ENCODE measurements at places on chromosomes 11 and 22. TPM values are rescaled to one million over a fixed set of nuclear protein-coding genes. Genes with fewer than 3 reads are reported as not detected.

DNA sequence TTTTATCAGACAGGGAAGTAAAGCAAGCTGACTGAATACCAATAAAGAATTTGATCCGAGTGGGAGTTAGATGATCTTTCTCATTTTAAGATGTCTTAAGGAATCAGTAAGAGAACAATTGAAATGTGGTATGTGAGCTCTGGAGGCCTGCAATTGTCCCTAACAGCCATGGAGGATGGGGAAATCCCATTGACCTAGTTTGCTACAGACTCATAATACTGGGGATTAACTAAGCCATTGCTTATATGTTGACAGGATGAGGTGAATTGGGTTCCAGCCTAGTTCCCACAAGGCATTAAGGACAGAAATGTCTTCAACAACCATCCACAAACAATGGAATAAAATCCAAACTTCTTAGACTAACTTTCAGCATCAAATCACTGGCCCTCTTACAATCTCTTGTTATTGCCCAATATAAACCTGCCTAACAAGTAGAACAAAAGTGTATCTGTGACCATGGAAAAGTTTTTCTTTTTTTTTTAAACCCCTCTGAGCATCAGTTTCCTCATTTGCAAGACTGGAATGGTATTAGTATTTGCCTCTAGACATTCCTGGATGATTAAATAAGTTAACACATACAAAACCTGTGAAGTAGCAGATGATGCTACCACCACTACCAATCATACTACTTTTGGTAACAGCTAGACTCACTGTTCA lies 773.2 kb downstream of the DLG2 start:
- no peaks in the 10 kb centered on the region for H3K27me3 ChIP-seq
- no peak overlapping the region for H3K27ac ChIP-seq
- no peaks in the 10 kb centered on the region for H3K4me1 ChIP-seq
- H3K4me3 ChIP-seq = no peak overlapping the region
- DNase-seq = no peak

The DRD4 gene
- 0.13 TPM for total RNA-seq

DNA sequence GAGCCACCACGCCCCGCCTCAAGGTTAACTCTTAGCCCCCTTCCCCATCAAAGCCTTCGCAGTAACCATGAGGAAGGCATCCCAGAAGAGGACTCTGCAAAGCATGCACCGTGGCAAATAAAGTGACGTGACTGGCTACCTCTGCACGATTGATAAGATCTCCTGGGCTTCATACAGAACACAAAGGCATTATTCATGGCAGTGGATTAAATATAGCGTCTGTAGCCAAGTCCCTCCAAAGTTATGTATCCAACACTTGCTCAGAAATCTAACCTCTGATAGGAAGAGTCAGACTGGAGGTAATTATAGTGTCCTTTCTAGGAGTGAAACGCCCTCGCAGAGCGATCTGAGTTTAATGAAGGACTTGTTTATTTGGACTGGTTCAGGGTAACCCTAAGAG lies 22.4 kb downstream of the CPT1A start:
- no peak for DNase-seq
- no peaks in the 10 kb centered on the region for H3K4me1 ChIP-seq
- no peak overlapping the region for H3K4me3 ChIP-seq
- no peaks in the 10 kb centered on the region for H3K27me3 ChIP-seq
- H3K27ac ChIP-seq = no peak overlapping the region

DNA sequence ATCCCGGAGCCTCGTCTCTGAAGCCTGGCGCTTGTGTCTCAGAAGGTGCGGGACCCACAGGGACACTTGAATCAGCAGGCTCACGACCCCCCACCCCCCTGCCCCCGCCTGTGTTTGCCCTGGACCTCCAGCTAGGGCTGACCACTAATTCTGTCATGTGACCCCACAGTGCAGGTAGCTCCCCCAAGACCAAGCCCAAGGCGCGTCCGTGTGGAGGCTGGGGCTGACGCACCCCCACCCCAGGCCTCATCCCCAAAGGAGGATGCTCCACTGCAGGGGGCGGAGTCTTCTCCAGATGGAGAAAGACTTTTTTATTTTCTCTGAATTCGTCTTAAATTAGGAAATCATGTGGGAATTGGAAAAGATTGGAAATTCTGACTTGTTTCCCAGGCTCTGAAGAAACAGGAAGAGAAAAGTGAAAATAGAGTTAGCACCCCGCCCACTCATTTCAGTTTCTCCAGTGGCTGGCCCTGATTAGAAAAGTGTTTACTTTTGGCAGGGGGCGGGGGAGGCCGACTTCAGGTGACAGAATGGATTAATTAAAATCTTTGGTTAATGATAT lies 1.0 kb upstream of the RELA start:
- H3K4me1 ChIP-seq = peaks cover 10% of the 10 kb centered on the region
- DNase-seq = no peak
- H3K36me3 ChIP-seq = peaks cover 17% of the 10 kb centered on the region
- H3K27ac ChIP-seq = peak overlapping the region; percentile 86
- no peaks in the 10 kb centered on the region for H3K27me3 ChIP-seq
- H3K4me3 ChIP-seq = peak overlapping the region; percentile 71

DNA sequence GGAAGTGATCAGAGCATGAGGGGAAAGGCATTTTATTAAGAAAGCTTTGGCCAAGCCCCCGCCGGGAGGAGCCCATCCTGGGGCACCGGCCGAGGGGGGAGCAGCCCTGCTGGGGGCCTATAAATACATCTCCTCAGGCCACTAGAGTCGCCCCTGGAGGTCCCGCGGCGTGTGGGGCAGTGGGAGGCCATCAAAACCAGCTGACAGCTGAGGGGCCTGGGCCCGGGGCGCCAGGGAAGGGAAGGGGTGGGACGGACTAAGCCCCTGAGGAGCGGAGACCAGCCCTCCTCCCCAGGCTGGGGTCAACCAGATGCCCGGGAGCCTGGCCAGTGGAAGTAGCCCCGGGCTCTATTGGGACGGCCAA lies 13.1 kb downstream of the SCARF2 start:
- H3K4me3 ChIP-seq = peak overlapping the region; percentile 49
- no peak overlapping the region for H3K27ac ChIP-seq
- peaks cover 41% of the 10 kb centered on the region for H3K4me1 ChIP-seq

The CECR2 gene
- not detected for total RNA-seq

DNA sequence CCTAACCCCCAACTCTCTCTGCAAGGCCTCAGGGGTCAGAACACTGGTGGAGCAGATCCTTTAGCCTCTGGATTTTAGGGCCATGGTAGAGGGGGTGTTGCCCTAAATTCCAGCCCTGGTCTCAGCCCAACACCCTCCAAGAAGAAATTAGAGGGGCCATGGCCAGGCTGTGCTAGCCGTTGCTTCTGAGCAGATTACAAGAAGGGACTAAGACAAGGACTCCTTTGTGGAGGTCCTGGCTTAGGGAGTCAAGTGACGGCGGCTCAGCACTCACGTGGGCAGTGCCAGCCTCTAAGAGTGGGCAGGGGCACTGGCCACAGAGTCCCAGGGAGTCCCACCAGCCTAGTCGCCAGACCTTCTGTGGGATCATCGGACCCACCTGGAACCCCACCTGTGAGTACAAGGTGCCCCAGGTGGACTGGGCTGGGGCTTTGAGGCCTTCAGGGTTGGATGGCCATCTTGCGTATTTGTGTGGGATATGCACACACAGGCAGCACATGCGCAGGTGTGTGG lies at the start of gene BEST1:
Gene BEST1 (plus strand): TSS at position 317 of the 513 bp plus-strand sequence. CDS start 1,456 bp downstream, outside the sequence.
- H3K27me3 ChIP-seq = peaks cover 12% of the 10 kb centered on the region
- no peaks in the 10 kb centered on the region for H3K36me3 ChIP-seq
- no peak for DNase-seq
- H3K4me3 ChIP-seq = peak within 1 kb of the TSS; percentile 40
- peaks cover 35% of the 10 kb centered on the region for H3K4me1 ChIP-seq

The CCDC116 gene
- 0.33 TPM for total RNA-seq

DNA sequence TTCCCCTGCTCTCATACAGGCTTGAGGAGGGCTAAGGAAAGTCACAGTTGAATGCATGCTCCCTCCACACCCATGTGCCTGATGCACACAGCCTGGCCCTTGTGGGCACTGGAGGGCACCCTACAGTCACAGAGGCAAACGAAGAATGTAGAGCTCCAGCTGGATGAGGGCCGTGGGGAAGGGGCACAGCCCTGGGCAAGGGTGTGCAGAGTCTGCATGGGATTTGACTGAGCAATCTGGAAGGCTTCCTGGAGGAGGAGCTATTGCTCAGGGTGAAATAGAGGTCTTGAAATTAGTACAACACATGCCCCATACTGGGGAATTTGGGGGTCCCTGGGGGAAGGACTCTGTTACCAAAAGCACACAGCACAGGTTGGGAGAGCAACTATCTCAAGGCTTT lies 64.0 kb downstream of the KCNQ1 start:
- H3K4me1 ChIP-seq = no peaks in the 10 kb centered on the region
- H3K4me3 ChIP-seq = no peak overlapping the region
- DNase-seq = no peak
- no peaks in the 10 kb centered on the region for H3K36me3 ChIP-seq

The OR4D6 gene
- total RNA-seq = not detected

The CHRNA10 gene
- total RNA-seq = 0.71 TPM

DNA sequence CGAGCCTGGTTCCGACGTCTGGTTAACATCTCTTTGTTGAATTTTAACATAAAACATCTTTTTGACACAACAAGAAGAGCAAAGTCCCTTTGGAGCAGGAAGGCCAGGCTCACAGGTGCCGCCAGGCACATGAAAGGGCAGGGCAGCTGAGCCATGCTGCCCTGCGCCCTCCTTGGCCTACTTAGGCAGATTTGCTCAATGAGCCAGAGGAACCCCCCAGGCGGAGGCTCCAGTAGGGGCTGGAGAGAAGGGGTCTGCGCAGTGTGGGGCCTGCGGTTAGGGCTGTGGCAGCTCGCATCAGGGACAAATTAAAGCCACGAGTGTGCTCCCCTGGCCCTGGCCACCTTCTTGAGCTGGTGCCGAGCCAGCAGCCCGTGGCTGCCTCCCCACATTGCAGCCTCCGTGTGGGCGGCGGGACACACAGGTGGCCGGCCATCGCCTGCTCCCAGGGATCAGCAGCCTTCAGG lies 9.9 kb upstream of the SLC22A12 start:
- H3K27me3 ChIP-seq = peaks cover 4% of the 10 kb centered on the region
- peak; percentile 41 for DNase-seq
- H3K4me3 ChIP-seq = no peak overlapping the region
- H3K27ac ChIP-seq = no peak overlapping the region
- peaks cover 46% of the 10 kb centered on the region for H3K4me1 ChIP-seq

The TRIM34 gene
- 0.72 TPM for total RNA-seq

GRCh38 chr22:18088825-18089568 lies 11.2 kb downstream of the PEX26 start:
- no peaks in the 10 kb centered on the region for H3K27me3 ChIP-seq
- H3K4me3 ChIP-seq = no peak overlapping the region
- peak; percentile 56 for DNase-seq
- peaks cover 15% of the 10 kb centered on the region for H3K36me3 ChIP-seq

GRCh38 chr11:128555606-128556005 lies 31.8 kb downstream of the ETS1 start:
- no peak overlapping the region for H3K27ac ChIP-seq
- no peaks in the 10 kb centered on the region for H3K36me3 ChIP-seq
- H3K4me3 ChIP-seq = no peak overlapping the region
- no peaks in the 10 kb centered on the region for H3K27me3 ChIP-seq

DNA sequence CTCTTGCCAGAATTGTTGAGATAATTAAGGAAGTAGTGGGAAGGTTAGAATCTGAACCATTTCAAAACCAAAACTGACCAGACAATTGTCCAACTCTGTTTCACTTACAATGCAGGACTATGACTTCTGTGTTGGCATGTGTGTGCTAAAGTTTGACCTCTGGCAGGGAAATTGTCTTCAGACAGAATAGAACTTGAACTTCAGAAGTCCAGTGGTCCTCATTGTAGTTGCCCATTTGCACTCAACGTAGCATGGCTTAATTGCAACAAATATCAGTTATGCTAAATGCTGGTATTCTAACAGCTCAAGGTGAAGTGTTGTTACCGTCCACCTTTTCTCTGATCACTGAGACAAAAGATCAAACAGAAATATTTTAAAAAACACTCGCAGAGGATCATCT lies 47.2 kb downstream of the BLID start:
- H3K4me3 ChIP-seq = no peak overlapping the region
- H3K27me3 ChIP-seq = no peaks in the 10 kb centered on the region
- no peak for DNase-seq
- H3K27ac ChIP-seq = no peak overlapping the region
- H3K4me1 ChIP-seq = no peaks in the 10 kb centered on the region

DNA sequence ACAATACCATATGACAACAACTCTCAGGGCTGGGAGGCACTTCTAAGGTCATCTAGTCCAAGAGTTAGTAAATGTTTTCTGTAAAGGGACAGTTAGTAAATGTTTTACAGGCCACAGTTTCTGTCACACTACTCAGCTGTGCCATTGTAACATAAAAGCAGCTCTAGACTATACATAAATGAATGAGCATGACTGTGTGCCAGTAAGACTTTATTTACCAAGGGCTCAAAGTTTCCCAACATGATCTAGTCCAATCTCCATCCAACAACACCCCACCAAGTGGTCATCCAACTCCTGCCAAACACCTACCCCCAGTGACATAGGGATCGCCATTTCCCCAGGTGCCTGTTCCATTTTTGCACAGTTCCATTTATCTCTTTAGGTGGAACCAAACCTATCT lies 12.1 kb downstream of the SERGEF start:
- peak; percentile 95 for DNase-seq
- H3K27ac ChIP-seq = peak overlapping the region; percentile 79
- H3K4me1 ChIP-seq = peaks cover 54% of the 10 kb centered on the region
- peaks cover 64% of the 10 kb centered on the region for H3K36me3 ChIP-seq

The PHOX2A gene
- not detected for total RNA-seq

GRCh38 chr11:60211206-60211605 lies 28.3 kb upstream of the MS4A6A start:
- H3K4me3 ChIP-seq = no peak overlapping the region
- no peaks in the 10 kb centered on the region for H3K36me3 ChIP-seq
- no peaks in the 10 kb centered on the region for H3K27me3 ChIP-seq
- H3K4me1 ChIP-seq = no peaks in the 10 kb centered on the region
- no peak overlapping the region for H3K27ac ChIP-seq

- no peaks in the 10 kb centered on the region for H3K36me3 ChIP-seq
- no peak for DNase-seq
- peaks cover 81% of the 10 kb centered on the region for H3K4me1 ChIP-seq
- no peak overlapping the region for H3K27ac ChIP-seq
- H3K27me3 ChIP-seq = no peaks in the 10 kb centered on the region
Observed at GRCh38 chr11:120344302-120345004, 8.2 kb downstream of the ARHGEF12 start.

Measured in HepG2 (cell line).